ENCODE measurements at places on chromosomes 5 and 9.
A peak's percentile ranks its signal among the peaks of the same experiment; 100 is the strongest.

DNA sequence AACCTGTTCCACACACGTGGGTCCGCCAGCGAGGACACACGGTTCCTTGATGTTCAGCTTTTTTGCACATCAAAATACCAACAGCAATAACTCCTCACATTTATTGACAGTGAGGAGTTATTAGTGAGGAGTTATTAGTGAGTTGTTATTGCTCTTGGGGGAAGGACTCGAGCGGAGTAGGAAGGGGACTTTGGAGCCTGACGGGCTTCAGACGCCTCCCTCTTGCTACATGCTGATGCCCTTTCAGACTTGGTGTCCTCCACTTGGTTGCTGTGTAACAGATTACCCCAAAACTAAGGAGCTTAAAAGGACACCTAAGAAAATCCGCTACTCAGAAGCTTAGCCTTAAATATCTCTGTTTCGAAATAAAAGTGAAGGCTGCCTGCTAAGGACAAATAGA is 181.9 kb upstream of the MSX2 start:
- DNase-seq, result no peak

- no peak for DNase-seq
These were observed 284.7 kb downstream of the FANCC start for GRCh38 chr9:95032580-95033341.

GRCh38 chr5:154241021-154241420 is 50.5 kb downstream of the GALNT10 start:
- no peak for DNase-seq

- DNase-seq, result no peak
These were observed 197.0 kb downstream of the TAF11L14 start for GRCh38 chr5:17831279-17831678.

DNA sequence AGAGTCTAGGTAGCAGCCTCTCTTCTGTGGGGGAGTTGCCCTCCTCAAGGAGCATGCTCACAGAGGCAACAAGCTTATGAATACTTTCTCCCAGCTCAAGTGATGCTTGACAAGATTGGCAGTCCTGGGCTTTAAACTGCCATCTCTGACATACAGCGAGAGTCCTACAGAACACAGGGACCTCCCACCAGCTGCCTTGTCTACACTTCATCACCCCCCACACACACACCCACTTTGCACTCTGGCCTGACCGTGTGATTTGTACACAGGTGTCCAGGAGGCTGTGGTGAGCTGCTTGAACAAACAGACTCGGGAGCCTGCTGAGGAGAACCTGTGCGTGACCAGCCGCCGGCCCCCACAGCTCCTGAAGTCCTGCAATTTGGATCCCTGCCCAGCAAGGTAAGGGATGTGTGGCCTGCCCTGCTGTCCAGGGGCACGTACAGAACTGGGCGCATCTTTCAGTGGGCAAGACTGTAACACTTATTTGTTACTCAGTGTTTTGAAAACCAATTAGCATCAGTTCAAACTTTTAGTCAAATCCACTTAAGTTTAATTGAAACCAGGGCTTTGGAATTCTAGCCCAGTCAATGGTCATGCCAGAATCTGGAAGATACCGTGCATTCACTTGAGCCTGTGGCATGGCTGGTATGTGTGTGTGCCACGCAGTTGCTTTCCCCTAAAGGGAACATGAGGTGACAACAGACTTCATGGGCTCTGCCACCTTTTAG is 247.5 kb downstream of the ADAMTSL1 start:
- DNase-seq, result no peak

DNA sequence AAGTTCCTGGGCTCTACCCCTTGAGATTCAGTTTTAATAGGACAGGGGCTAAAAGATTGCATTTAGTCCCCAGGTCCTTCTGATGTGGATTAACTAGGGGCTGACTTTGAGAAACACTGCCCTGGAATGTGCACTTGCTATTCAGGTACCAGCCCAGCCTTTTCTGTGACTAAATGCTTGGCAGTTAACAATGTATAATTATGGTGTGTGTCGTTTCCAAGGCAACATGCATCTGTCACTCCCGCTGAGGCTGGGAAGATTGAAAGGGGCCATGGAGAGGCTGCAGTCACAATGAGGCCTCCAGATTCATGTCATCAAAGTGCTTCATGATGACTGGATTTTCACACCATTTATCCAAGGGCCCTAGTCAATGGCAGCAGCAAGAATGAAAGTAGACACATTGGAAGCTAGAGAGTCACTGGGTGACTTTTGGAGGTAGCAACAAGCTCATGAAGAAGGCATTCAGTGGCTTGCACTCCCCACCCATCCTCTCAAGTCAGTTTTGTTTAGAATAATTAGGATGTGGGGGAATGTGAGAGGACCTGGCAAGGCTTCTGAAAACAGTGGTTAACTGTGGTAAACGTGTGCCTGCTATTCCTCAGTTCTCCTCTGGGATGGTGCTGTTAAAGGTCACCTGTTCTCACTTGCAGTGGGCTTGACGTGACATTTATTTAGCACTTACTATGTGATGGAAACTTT is 28.3 kb downstream of the RAI14 start:
- no peak for DNase-seq

DNA sequence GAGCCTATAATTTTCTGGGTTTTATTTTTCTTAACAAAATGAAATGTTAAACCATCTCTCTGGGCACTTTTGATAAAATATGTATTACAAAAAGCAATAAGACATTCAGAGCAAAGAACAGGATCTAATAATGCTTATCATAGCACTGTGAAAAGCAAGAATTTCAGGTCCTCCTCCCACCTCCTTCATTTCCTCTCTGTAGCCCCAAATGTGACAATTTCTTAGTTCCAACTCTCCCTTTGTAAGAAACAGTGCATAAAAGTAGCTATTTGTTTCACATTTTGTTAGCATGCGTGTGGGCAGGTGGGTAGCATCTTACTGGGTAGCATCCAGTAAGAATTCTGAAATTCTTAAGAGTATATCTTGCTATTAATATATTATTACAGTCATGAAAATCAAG is 130.9 kb upstream of the RASA1 start:
- no peak for DNase-seq

DNA sequence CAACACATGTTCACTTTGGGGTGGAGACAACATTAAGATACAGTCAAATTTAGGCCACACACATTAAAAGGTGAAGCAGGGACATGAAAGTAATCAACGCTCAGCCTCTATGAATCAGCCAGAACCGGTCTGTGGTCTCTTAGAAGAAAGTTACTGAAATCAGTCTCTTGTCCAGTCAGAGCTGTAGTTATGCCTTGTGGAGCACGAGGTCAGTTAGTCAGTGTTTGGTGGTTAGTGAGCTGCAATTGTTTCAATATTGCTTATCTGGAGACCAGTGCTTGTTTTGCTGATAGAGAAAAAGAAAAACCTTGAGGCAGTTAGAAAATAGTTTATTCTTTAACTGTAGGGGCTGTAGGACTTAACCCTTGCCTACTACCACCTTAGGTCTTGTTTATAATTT is 157.8 kb upstream of the RASEF start:
- DNase-seq, result no peak

GRCh38 chr5:123000731-123001130 is 35.8 kb downstream of the PPIC start:
- no peak for DNase-seq

GRCh38 chr5:128905568-128906110 is 59.6 kb upstream of the SLC27A6 start:
- DNase-seq, result peak; percentile 2

DNA sequence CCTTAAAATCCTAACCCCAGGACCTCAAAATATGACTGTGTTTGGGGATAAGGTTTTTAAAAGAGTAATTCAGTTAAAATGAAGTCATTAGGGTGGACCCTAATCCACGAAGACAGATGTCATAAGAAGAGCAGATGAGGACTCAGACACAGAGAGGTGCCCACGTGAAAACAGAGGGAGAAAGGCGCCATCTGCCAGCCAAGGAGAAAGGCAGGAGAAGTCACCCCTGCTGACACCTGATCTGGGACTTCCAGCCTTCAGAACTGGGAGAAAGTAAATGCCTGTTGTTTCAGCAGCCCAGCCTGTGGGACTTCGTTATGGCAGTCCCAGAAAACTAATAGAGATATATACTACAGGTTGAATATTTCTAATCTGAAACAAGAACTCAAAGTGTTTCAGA is 67.4 kb downstream of the ROR2 start:
- DNase-seq, result no peak

GRCh38 chr5:149935431-149935901 is 9.1 kb downstream of the PDE6A start:
- no peak for DNase-seq

DNA sequence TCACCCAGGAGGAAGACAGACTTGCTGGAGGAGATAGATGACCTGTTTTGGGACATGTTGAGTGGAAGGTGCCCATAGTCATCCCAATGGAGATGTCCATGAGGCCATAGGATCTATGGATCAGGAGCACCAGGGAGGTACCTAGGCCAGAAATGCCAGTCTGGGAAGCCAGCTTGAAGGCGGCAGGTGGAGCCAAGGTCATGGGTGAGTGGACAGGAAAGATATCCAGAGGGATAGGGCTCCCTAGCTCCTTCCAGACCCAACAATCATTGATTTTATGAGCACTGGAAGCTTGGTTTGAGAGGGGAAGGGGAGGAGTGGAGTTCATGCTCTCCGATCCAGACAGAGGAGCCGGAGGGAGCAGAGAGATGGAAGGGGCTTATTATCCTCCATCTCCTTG is 252.6 kb downstream of the CDK5RAP2 start:
- no peak for DNase-seq

- no peak for DNase-seq
These were observed 339.8 kb downstream of the AGTPBP1 start for GRCh38 chr9:85401998-85402397.

- no peak for DNase-seq
These were observed 4.5 kb upstream of the POU4F3 start for GRCh38 chr5:146334074-146334533.
